CD4-positive, alpha-beta T cell treated with Interleukin-1 beta for 1 hour (primary cell): ENCODE measurements at places on chromosomes 4 and X.

DNA sequence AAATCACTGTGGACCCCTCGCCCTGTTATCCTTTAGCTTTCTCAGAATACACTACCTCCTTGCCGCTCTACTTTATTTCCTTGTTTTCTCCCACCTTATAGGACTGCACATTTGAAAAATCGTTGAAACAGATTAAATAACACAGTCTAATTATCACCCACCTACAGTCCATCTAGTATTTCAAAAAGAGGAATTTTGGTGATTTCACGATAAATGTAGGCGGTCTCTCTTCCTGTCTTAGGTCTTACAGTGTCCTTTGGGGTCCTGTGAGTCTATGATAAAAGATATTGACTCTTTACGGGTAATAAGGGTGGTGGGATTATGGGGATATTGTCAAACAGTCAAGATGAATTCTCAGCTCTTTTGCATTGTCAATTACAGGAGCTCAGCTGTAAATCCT lies 2.4 kb upstream of the TBL1X start:
- no peak for DNase-seq

GRCh38 chr4:147138171-147138570 lies 192.5 kb upstream of the TTC29 start:
- no peak for DNase-seq

DNA sequence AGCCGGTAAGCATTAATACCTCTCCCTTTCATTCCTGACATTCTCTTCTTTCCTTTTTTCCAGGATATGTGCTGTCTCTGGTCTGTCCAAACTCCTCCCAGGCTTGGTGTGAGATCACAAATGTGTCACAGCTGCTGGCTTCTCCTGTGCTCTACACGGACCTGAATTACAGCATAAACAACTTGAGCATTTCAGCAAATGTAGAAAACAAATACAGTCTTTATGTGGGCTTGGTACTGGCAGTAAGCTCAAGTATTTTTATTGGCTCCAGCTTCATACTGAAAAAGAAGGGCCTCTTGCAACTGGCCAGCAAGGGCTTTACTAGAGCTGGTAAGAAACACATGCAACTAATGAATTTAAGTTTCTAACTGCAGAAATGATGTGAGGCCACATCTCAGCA lies 8.4 kb downstream of the NIPAL1 start:
- no peak for DNase-seq

DNA sequence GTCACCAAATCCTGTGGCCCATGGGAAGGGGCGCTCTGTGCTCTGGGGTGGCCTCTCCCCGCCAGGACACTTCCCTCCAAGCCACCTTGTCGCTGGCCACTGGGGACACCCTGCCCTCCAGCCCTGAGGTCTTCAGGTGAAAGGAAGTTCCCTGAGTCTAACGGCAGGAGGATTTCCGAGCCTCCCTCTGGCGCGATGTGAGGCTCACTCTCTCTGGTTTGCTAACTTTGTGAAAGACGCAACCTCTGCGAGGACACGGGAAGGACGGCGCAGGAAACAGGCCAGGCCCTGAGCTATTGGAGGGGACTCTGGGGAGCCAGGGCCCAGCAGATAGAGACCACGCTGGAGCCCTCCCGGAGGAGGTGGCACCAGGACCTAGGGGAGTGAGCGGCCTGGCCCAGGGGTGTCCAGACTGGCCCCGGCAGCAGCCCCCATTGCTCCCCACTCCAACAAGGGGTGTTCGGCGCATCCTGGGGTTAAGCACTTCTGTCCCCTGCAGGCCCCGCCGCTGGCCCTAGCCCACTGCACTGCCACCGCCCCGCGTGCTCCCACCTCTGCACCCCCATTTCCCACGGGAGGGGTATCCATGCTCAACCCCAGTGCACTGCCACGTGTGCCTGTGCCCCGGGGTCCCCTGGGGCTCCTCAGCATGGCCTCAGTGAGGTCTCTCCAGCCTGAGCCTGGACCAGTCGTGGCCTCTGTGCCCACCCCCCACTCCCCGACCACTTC lies 72.2 kb upstream of the MXD4 start:
- no peak for DNase-seq

DNA sequence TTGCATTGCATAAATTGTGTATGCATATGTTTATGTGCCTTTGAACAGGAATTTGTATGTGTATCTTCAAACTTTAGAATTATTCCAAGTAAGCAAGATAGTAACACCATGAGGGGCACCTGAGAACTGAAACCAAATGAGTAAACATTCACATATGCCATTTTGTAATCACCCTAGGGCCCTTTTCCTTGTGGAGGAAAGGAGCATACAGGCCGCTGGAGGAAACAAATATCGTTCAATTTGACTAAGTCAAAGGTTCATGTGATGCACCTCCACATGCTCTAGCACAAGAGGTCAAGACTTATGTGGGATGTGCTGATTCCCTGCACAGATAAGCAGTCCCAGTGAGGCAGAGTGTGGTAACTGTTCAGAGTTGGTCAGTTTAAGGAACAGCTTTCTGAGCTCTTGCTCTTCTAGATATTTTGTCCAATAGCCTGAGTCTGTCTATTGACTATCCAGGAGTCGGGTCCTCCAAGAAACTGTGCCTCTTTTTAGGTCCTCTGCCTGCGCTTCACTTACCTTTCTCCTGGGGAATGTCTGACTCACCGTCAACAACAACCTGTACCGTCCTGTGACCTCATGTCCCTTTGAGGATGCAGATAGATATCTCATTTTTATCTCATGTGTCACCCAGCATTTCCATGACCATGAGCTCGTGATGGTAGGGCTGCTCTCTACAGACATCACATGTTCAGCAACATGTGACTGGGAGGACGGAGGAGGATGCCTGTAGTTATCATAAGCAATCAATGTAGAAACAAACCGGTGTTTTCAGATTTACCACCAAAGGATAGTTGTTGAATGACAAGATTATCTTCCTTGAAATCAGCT lies 196.9 kb downstream of the NWD2 start:
- no peak for DNase-seq

GRCh38 chr4:72313121-72313520 lies 255.9 kb downstream of the ADAMTS3 start:
- no peak for DNase-seq

DNA sequence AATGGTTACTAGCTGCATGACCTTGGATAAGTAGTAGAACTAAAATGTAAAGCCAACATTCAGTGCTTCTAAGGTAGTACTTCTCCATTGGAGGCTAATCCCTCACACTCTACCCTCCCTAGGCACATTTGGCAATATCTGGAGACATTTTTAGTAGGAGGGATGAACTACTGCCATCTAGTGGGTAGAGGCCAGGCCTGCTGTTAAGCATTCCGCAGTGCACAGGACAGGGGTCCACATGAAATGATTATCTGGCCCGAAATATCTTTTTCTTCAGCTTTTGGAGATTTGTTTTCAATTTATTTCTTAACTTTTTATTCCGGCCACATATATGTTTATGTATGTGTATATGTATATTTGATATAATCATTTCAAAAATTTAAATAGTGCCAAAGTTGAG lies 36.0 kb upstream of the SPANXC start:
- DNase-seq, result peak; percentile 2

- DNase-seq, result no peak
These were observed 28.5 kb downstream of the NKX1-1 start for GRCh38 chr4:1377606-1378261.
